ENCODE measurements at places on chromosomes 5 and 9.

DNA sequence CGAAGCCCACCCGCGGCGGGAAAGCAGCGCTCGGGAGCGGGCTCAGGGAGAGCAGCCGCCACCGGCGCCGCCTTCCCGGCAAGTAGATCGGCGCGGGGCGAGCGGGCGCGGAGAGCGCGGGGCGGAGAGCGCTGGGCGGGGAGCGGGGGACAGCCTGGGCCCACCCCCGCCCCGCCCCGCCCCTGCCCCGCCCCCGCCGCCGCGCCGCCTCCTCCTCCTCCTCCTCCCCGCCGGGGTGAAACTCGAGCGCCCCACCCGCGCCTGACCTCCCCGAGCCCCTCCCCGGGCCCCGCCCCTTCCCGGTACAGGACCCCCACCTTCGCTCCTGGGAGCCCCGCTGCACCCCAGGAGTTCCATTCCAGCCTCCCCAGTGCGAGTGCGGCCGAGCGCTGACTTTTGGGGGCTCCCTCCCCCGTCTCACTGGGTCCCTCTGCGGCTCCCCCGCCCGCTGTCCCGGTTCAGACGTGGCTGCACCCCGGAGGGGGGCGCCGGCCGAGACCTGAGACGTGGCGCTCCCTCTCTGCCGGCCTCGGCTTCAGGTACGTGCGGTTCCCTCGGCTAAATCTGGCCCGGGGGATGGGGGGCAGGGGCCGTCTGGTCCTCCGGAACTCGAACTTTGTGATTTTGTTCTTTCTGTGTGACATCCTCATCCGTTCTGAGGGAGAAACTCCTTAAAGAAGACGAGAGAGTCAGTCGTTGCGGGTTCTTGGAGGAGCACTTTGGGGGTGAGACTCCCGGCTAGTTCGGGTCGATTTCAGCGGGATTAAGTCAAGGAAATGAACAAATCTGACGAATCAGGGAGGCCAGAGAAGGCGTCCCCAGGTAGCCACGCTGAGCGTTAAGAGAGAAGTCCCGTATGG, at the start of gene SEMA5A:
Gene SEMA5A, minus strand, starts transcription at position 84 of the 860 bp plus-strand sequence. CDS start 166,129 bp downstream, outside the sequence.
- DNase-seq = no peak

DNA sequence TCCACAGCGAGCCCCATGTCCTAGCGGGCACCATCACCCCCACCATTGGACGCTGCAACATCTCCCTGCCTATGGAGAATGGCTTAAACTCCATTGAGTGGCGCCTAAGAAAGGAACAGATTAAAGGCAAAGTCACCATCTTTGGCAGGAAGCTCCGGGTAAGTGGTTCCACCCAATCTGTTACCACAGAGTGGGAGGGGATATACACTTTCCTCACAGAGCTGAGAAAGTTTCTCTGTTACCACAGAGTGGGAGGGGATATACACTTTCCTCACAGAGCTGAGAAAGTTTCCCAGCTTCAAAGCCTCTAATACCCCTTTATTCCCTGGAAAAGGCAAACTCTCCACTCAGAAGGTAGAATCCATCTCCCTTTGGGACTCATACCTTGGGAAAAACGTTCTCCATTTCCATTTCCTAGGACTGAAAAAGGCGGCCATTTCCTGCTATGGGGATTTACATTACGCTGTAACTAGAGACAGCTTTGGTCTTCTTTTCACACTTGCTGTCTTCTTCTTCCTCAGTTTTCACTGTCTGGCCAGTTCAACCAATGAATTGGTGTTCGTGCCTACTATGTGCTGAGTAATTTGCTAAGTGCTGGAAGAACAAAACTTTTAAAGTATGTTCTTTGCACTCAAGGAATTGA, 63.4 kb upstream of the WWC1 start:
- no peak for DNase-seq

DNA sequence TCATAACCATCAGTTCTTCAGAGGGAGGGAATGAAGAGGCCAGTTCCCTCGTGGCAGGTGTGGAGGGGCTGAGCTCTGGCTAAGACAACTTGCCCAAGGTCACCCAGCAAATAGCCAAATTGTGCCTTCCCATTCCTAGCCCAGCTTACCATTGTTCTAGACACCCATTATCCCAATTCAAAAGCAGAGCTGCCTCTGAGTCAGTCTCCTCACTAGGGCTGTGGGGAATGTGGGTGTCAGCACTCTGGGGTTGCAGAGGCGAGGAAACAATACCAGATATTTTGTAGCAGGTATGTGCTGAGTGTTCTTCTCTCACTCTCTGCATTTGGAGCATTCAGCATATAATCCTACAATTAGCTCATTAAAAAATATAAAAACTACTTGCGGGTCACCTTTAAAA, 270.8 kb downstream of the PSAT1 start:
- DNase-seq = no peak

DNA sequence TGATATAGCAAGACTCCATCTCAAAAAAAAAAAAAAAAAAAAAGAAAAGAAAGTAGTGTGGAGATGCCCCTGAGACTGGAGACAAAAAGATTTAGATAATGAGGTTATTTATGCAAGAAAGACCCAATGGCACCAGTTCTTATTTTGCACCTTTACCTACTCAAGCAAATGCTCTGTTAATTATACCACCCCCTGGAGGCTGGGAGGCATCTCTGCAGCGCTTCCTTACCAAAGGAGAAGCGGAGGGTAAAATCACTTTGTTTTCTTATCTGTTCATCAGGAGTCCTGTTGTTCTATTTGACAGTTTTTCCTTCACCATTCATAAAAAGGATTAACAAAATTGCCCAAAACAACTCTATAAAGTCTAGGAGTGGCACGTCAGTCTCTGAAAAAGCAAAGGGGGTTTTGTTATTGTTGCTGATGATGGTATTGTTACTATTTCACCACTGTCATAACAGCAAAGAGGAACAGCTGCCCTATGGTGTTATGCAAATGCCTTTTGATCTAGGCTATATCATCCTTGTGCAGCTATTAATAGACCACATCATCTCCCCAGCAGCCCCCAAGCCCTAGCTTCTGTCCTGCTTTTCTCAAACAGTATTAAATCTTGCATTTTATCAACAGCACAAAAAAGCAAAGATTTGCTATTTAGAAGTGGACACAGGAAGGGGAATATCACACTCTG, 174.0 kb downstream of the PALM2AKAP2 start:
- DNase-seq = no peak

- DNase-seq = no peak
These were observed 2.6 kb upstream of the AFAP1L1 start for GRCh38 chr5:149268928-149269557.

DNA sequence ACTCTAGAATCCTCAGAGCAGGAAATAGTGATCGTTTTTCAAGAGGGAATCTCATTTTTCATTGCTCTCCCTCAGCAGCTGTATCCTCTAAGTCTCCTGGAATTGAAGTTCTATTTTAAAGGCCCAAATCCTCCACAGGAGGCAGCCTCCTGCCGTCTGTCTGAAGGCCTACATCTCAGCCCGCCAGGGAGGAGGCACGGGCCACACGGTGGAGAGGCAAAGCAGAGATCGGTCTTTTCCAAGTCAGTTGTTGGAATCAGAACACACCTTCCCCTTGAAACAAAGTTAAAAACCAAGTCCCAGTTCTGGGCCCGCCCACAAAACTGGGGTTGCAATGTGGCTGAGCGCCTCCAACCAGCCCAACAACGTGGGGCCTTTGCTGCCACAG, 68.7 kb downstream of the RAPGEF1 start:
- no peak for DNase-seq

- no peak for DNase-seq
These were observed 230.7 kb downstream of the SEMA6A start for GRCh38 chr5:116343961-116344360.

DNA sequence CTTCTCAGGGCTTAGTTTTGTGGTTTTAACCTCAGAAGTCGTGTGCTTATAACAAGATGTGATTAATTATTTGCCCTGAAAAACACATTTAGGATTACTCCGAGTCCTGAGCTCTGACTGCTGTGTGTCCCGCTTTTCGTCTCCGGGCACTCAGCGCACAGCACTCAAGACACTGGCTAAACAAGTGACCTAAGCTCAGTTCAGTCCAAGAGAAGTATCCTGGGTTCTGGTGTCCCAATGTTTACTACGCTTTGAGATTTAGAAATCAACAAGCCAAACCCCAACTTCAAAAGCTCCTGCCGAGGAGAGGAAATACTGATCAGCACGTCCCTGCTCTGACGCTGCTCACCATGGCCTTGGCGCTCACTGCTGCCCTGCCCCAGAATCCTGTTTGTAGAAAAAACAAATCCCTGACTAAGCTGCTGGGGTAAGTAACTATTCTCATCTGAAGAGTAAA, 53.2 kb downstream of the IPPK start:
- DNase-seq = no peak

DNA sequence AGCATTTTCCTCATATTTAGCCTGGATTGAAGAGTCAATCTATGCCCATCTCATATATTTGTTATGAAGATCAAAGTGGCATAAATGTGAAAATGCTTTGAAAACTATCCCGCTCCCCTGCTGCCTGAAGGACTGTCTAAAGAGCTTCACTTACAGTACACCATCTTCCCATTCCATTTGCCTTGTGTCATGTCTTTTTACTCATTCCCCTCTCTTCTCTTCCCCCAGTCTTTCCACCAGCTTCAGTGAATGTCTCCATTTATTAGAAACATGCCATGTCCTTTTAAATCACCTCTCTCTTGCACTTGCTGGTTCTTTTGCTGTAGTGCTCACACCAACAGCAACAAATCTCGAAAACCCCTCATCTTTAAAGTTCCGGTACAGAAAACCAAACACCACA, 192.7 kb upstream of the SGCD start:
- DNase-seq = no peak

- DNase-seq = no peak
These were observed 52.9 kb upstream of the KIAA1958 start for GRCh38 chr9:112433499-112434392.

DNA sequence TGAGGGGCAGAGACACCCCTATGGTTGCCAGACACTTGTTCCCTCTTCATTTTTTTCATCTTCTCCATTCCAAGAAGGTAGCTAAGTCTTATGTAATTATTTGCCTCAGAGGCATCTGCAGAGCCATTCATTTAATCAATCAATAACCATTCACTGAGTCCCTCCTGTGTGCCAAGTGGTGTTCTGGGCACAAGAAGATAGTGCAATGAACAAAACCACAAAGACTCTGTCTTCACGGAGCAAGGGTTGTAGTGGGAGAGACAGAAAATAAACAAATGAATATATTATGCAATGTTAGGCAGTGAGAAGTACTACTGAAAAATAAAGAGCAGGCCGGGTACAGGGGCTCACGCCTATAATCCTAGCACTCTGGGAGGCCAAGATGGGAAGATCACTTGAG, 41.4 kb upstream of the CTNNA1 start:
- DNase-seq = no peak

DNA sequence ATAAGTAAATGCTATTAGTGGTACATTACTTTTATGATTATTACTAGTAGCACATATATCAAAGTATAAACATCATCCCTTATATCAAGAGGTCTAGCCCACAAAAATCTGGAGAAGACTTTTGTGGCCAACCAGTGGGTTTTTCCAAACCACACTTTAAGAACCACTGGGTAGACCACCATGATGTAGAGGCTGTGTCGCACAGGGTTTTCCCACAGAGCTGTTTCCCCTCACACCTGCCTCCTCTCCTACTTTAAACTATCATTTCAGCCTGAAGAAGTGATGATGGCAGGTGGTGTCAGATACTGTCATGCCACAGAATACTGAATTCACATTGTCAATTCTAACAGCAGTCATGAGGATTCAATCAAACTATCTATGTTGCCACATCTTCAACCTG, 109.2 kb downstream of the FBXW11 start:
- DNase-seq = no peak
